ENCODE measurements at places on chromosomes 3 and 15.

- peak; percentile 30 for DNase-seq
Observed at GRCh38 chr15:88476635-88477060, 9.1 kb downstream of the MRPS11 start.

DNA sequence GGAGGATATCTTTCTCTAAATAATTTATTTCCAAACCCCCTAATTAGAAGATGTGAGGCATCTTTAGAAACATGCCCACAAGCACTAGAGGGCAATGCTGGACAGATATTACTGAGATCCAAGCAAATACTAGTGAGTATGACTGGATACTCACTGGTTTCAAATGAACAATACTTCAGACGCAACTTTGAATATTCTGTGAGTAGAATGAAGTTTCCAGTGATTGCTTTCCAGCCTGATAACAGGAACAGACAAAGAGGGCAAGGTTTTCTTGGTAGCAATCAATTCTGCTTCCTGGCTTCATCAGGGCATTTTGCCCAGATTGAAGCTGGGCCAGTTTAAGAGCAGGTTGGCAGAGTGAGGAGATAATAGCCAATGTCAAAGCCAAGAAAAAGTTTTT, 442.6 kb upstream of the PDZRN3 start:
- no peak for DNase-seq

- no peak for DNase-seq
Observed at GRCh38 chr3:184349563-184350470, 11.6 kb downstream of the CLCN2 start.

- DNase-seq, result no peak
Observed at GRCh38 chr3:17579289-17580031, 163.0 kb downstream of the TBC1D5 start.

GRCh38 chr15:62637950-62638619, 404.5 kb upstream of the TPM1 start:
- no peak for DNase-seq

DNA sequence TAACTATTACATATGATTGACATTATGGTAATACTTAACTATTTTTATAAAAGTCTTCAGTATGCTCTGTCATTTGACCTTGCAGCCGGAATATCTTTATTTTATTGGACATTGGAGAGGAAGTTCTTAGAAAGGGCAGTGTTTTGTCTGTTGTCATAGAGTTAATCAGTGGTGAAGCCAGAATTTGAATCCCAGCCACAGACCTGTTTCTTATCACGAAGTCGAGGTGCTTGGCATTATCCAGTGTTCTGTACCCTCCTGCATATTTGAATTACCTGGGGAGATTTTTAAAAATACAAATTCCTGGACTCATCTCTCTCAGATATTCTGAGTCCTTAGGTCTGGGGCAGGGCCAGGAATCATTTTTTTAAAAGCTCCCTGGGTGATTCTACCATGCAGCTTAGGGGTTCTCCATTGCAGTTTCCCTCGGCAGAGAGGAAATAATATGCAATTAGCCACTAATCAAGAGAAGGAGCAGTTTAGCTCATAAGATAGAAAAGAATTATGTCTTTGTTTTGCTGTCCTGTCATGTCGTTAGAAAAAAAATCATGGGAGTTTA, 195.6 kb upstream of the CFAP20DC start:
- DNase-seq, result no peak

DNA sequence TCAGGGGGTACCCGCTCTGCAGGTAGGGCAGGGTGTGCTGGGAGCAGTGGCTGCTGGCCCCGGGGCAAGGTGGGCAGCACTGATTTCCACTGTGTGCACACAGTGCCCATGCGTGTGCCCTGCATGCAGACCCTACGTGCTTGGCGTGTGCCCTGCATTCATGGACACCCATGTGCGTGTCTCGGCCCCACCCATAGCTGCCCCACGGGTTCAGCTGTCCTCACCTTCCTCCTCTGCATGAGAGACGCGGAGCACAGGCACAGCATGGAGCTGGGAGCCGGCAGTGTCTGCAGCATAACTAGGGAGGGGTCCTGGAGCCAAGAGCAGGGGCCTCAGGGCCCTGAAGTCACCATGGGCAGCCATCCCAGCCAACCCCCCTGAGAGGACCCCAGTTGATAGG, 1.6 kb upstream of the UCN2 start:
- DNase-seq, result no peak

DNA sequence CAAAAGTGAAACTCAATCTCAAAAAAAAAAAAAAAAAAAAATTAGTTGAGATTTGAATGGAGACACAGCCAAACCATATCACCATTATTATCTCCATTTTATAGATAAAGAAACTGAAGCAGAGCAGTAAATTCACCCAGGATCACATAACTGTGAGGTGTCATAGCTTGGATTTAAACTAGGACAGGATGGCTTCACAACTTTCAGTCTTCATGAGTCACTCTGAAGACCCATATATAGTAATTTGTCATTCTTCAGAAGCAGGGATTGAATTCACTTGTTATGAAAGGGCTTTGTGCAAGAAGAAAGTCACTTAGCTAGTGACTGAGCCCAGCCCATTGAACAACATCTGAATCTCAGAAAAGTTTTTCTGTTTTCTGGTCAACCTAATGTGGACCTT, 60.5 kb upstream of the LRIG1 start:
- no peak for DNase-seq

DNA sequence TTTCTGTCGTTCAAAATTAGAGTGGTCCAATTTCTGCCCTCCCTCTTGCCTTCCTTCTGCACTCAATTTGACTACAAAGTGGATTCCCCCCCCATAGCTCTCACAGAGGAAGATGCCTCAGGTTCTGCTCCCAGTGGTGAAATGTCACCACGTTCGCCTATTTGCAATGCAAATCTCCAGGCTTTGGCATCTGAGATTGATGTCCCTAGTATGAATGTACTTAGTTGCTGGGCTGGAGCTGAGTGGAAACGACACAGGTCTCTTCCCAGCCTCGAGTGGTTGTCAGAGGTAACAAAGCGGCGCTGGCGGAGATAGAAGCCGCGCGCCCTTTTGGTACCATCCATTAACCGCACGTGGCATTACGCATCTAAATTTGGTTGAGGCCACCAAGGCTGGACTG, 860.1 kb downstream of the MCTP2 start:
- no peak for DNase-seq

- DNase-seq, result no peak
Observed at GRCh38 chr15:81751816-81752545, 293.8 kb downstream of the MEX3B start.

GRCh38 chr3:11924518-11924917, 77.8 kb upstream of the TAMM41 start:
- DNase-seq, result no peak

GRCh38 chr15:67092752-67093503, 27.5 kb downstream of the SMAD3 start:
- no peak for DNase-seq

- no peak for DNase-seq
Observed at GRCh38 chr3:198046120-198046857, 86.3 kb downstream of the LMLN start.

DNA sequence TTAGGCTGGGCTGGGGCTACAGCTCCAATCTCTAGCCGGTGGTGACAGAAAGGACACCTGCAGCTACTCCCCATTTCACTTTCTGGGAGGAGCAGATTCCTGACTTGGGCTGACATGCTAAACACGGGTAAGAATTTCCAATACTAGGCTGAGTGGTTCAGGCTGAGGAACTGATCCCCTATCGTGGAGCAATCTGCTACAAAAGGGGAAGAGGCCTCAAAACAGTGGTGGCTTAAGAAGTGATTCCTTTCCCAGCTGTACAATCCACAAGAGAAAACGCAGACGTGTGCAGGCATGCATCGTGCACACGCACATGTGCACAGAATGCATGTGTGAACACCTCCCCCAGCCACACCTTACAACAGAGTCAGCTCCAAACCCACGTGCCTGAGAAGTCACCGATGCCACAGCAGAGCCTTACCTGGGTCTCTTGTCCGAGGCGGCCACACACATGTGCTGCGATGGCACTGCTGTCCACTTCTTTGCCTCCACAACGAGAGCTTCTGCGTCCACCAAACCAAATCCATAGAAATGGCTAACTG, 86.7 kb upstream of the SNRPA1 start:
- no peak for DNase-seq

DNA sequence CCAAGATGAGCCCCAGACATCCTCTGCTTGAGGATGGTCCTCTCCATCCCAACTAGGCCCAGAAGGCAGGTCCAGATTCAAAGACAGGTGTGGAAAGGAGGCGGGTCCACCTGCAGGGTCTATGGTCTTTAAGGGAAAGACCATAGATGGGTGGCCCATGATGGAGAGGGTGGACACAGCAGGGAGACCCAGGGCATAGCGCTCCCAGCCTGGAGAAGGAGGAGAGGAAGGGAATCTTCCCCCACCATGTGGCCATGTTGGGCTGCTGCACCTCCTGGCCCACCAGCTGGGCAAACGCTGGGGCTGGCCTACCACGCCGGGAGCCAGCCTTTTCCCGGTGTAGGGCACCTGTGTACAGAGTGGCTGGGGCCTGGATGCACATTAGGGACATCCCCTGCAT, 265.2 kb upstream of the TLE3 start:
- no peak for DNase-seq

- DNase-seq, result no peak
Observed at GRCh38 chr3:185717121-185717520, 107.7 kb downstream of the IGF2BP2 start.

- no peak for DNase-seq
Observed at GRCh38 chr3:140931016-140931454, 10.6 kb upstream of the SLC25A36 start.

DNA sequence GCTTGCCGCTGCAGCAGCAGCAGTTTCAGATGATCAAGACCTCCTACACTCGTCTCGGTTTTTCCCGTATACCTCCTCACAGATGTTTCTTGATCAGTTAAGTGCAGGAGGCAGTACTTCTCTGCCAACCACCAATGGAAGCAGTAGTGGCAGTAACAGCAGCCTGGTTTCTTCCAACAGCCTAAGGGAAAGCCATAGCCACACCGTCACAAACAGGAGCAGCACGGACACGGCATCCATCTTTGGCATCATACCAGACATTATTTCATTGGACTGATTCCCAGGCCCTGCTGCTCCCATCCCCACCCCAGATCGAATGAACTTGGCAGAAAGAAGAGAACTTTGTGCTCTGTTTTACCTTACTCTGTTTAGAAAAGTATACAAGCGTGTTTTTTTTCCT, 17.6 kb downstream of the CALML4 start:
- DNase-seq, result no peak

- DNase-seq, result no peak
Observed at GRCh38 chr3:127712881-127713771, 40.4 kb downstream of the ABTB1 start.

DNA sequence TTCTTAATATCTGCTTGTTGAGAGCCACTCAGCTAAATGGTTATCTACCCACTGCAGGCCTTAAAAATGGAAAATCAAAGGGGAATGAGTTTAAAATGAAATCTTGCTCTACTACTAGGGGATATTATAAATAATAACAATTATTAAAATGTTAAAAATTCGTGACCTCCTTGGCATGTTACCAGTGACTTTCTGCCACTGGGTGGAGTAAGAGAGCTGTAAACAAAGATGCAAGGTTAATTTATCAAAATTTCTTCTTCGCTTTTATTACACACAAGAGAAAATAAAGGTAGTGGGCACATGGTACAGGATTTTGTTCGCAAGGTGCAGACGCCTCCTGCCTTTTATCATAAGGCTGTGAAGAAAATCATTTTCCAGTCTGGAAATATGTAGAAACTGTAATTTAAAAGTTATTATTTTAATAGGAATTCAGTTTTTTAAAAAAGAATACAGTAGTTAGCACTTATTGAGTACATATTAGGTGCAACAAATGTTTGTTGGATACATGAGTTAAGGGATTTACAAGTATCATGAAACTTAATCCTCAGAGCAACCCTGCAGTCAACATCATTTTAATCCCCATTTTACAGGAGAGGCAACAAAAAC, 272.6 kb downstream of the SUCLG2 start:
- DNase-seq, result peak; percentile 43

DNA sequence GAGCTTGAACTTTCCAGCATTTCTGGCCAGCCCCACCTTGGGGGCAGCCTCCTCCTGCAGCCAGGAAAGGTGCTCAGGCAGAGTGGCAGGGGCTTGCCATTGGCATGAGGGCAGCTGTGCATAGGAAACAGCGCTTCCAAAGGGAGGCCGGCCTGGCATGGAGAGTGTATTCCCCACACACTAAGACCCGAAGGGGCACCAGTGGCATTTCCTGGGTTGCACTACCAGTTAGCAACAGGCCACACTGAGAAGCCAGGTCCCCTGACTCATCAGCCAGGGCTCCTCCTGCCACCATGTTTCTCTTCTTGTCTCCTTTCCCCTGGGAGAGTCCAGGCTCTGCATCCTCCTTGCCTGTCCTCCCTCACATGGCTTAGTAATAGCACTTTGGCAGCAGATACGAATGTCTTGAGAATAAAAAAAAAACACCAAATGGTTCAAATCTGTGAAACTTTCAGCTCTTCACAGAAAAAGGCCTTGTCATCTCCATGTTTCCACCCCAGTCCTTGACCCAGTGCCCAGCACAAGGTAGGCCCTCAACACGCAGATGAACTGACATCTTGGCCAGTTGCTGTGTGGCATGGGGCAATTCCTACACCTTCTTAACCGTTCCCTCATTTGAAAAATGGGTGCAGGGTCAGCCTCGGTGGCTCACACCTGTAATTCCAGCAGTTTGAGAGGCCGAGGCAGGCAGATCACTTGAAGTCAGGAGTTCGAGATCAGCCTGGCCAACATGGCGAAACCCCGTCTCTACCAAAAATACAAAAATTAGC, 180.4 kb downstream of the SMAD6 start:
- DNase-seq, result no peak

DNA sequence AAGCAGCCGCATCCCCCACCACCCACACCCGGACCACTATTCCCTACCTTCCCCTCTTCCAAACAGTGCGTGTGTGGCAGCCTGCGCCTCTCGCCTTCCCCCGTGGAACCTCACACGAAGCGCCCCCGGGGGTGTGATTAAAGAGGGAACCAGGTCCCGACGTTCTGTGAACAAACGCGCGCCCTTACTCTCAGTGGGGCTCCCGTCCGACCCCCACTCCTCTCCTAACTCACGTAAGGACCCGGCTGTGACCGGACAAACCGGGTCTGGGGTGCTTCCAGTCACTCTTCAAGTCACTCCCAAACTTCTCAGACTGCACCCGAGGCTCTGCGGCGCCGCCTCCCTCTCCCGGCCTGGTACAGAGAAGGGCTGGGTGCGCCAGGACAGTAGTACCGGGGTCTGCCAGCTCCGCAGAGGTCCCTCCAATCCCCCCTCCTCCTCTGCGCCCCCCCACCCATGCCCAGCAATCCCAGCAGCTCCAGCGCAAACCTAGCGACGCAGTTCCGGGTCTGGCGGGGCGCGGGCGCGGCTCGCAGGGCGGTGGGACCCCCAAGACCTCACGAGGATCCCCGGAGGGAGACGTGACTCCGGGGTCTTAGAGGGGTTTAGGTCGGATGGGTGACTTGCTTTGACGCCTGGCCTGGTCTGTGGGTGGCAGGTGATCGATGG, 574 bp downstream of the DUOXA1 start:
- DNase-seq, result no peak

GRCh38 chr15:80822676-80823075, 43.5 kb downstream of the CEMIP start:
- no peak for DNase-seq

GRCh38 chr15:58115692-58116091, 22.5 kb upstream of the AQP9 start:
- no peak for DNase-seq

Data from CD4-positive, alpha-beta T cell treated with Interleukin-10 for 1 hour (primary cell).